ENCODE measurements at places on chromosomes 3 and 15.

DNA sequence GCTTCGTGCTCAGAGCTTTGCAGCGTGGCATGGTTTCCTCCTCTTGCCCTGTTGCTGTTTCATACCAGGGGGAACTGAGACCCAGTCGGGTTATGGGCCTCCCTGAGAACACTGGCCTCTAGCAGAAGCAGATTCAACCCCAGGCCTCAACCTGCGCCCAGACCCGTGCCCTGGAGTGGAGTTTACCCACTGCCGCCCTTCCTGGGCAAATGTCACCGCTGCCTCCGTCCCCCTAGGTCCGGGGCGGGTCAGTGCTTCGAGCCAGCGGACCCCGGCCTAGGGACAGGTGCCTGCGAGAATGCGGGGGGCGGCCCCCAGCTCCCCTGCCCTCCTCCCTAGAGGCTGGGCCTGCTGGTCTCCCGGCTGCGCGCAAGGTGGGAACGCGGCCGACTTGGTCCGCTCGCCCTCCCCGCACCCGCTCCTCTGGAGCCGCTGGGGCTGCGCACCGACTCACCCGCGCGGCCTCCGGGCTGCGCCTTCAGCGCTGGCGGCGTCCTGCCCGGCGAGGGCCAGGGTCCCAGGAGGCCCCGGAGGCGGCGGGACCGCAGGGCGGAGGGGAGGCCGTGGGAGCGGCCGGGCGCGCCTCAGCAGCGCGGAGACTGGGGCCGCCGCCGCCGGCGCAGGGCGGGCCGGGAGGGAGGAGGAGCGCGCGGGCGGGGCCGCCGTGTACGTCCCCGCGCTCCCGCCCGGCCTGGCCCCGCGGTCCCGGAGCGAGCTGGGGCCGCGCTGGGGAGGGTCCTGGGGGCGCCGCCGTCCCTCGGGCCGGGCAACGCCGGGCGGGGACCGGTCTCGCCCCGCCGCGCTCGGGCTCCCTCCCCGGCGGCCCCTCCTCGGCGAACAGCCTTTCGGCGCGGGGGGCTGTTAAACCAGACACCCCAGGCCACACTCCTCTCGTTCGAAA lies at the start of gene PIGZ:
TSS of gene PIGZ (minus strand) at position 601 of the 901 bp plus-strand sequence. CDS start 16,802 bp downstream, outside the sequence.
- DNase-seq: peak; percentile 41

- DNase-seq: no peak
Observed at GRCh38 chr3:142175478-142175877, 26.1 kb upstream of the TFDP2 start.

GRCh38 chr3:34534013-34534412 lies 735.6 kb downstream of the PDCD6IP start:
- DNase-seq: no peak

DNA sequence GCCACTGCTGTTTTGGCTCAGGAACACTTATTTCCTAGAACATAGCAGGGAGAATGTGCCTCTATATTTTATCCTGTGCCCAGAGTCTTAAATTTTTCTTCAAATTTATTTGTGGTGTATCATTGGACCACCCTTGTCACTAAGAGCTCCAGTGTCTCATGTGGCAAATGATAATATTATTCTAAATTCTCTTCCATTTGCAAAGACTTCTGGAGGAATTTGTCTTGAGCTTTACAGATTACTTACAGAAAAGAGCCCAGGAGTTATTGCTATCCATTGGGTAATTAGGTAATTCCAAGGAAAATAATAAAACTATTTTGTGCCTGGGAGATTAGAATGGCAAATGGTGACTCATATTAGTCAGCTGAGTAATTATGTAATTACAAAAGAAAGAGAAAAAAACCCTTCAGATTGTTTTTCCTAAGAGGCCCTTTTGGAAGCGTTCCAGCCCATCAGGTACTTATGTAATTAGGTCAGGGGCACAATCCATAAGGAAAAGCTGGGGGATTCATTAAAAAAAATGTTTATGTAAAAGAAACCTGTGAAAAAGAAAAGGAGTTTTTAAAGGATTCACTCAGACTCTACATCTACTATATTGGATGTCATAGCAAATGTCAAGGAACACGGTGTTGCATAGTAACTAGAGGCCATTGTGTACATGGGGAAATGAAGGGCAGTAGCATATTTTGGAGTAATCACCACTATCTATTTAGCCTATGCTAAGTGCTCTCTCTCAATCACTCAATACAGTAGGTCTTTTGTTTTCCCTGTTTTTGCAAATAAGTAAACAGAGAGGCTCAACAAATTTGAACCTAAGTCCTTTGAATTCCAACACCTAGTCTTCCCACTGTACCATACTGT lies 380.9 kb upstream of the RARB start:
- DNase-seq: no peak

DNA sequence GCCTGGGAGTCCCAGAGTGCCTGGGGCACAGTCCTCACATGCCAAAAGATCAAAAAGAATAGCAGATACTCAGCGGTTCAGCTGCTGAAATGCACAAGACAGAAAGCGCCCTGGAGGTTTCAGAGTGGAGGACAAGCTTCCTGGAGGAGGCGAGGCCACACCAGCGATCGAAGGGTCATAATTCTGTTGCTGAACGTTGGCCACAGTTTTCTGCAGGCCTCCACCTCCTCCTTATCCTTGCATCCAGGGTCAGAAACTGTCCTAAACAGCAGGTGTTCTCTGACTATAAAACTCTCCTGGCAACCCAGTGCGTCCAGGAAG lies 220.3 kb upstream of the LINGO1 start:
- no peak for DNase-seq

GRCh38 chr3:48739955-48740823 lies 23.2 kb upstream of the IP6K2 start:
- DNase-seq: peak; percentile 22

DNA sequence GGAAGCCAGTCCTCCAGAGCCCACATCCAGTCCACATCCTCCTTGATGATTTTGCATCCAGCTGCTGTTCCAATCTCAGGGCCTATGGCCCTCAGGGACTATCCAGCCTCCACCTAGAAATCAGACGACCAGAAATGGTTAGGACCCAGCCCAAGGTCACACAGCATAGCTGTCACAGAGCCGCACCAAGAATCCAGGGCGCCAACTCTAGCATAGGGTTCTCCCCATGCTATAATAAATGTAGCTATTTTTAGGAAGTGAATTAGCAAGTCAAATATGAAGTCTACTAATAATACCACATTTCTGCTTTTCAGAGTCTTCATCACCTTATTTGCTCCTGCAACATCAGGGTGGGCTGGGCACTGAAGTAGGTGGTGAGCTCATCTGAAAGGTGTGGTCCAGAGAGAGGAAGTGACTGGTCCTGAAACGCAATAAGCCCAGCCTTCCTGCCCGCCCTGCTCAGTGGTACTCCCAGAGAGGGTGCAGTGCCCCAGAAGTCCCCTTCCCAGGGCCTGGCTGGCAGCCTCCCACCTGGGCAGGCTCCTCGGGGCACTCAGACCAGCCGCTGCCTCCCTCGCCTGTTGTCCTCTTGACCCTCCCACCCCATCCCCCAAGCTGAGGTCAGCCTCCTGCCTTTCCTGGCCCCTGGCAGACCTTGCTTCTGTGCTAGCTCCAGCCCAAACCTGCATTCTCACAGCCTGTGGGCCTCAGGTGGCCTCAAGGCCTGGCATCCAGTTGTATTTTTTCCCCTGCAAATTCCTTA lies 17.6 kb upstream of the CYP11A1 start:
- no peak for DNase-seq

DNA sequence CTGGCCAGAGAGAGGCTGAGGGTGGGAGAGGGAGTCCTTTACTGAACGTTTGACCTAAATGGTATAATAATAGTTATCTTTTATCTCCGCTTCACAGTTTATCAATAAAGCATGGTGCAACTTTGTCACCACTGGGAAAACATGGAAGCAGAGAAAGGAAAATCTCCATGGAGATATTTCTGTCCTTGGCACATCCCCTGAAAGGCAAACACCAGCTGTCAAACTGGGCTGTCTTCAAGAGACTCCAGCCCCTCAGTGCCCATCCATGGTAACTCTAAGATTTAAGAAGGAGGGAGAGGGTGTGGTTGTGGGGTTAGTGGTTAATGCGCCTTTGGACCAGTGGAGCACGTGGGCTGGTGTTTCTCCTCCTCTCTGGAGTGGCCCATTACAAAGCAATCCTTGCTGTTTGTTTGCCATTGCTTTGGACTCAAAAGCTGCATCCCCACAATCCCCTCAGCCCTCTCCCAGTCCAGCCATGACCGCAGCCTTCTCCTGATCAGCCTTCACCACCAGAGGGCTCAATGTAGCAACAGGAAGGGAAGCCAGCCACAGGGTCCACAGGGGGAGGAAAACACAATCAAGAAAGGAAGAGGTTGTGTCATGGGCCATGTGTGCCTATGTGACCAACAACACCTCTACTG lies 38.2 kb upstream of the FAM174B start:
- DNase-seq: no peak

- no peak for DNase-seq
Observed at GRCh38 chr3:9214599-9214998, 34.8 kb downstream of the SRGAP3 start.

GRCh38 chr3:53583161-53583690 lies 88.8 kb downstream of the CACNA1D start:
- DNase-seq: no peak

DNA sequence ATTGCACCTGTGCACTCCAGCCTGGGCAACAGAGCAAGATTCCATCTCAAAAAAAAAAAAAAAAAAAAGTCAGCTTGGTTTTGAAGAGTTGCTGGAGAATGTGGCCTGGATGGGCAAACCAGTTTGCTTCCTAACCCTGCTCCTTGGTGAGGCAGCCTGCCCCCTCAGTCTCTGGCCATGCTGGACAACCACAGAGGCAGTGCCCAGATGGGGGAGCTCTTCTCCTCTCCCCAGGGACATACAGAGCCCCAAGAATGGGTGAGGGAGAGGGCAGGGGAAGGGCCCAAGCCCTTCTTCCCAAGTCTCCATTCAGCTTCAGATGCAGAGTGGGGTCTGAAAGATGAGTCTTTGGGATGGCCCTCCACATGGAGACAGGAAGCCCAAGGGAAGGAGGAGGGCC lies 27.9 kb downstream of the CD276 start:
- DNase-seq: no peak

DNA sequence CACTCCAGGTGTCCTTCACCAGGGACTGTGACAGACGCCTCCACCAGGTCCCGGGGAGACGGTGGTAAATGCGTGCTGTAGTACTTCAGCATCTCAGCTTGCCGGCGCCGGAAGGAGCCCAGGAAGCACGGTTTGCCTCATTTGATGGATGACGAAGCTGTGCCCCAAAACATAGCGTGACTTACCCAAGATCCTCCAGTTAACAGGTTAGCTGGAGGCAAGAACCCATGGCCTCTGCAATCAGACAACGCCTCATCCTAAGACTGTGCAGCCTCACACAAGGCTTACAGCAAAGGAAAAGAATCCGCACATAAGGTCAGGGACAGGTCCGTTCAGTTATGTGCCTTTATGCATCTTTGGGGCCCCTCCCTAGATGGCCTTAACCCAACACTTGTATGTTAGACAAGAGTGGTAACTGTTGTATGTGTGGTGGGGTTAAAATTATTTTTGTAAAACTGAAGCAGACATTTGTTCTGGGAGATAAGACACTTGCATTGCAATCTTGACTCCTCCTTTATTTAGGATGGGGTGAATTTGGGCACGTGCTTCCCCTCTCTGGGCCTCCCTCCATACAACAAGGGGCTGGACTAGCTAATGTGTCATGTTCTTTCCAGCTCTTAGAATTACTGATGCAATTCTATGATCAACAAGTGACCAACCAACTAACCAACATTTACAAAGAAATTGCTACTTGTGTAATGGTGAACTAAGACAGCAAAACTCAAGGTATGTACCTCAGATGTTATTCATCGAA lies 39.4 kb downstream of the VGLL4 start:
- DNase-seq: no peak

GRCh38 chr3:61414456-61414855 lies 146.9 kb upstream of the PTPRG start:
- no peak for DNase-seq

DNA sequence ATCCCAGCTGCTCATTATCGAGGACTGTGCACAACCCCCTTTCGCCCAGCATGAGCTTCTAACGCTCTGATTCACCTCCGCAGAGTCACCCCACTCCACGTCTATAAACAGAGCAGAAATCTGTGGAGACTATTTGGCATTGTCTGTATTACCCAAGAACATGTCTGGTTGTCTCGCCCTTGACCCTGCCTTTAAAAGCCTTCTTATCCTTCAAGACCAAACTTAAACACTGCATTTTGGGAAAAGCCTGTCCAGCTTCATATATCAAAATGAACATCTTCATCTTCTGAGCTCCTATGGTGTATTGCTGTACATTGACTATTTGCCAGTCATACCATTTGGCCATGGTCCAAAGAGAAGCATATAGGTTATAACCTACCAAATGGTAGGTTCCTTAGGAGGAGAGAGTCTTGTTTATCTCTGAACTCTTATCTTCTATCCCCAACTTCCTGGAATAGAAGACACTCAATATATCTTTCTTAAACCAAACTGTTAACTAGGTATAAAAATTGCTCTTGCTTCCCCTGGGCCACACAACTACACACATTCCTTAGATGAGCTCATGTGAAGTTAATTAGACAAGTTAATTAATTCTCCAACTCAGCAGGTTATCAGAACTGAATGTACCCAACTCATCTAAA lies 90.1 kb downstream of the FBN1 start:
- DNase-seq: no peak

- DNase-seq: no peak
Observed at GRCh38 chr3:28101705-28102104, 139.7 kb upstream of the CMC1 start.

DNA sequence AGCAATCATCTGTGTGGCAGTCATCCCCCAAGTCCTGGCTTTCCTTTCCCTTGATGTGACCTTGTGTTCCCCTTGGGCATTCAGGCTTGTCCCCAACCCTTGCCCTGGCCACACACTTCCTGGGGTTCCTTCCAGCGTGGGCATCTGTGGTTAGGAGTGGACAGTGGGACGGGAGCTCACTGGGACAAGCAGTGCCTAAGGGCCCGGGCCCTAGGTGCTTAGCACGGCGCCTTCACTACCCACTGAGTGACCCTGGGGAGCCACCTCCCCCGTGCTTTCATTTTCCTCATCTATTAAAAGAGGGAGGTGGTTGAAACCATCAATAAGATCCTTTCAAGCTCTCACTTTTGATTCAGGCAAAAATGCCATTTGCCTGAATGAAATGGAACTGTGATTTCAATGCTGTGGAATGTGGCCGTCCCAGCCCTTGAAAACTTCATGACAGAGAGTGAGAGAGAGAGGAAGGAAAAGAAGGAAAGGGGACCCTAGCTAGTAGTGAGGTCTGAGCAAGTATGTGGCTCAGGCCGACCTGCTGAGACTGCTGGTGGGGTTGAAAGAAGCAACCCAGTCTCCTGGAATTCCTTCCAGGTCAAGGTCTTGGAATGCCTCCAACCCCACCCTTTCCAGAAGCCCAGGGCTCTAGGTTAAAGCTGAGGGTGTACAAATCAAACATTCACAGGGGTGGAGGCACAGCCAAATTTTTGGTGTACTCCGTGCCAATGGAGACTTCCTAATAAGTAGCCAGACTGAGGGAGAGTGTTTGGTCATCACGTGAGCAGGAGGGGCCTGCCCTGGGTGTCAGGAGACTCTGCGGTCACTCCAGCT lies 302.9 kb downstream of the TLE3 start:
- DNase-seq: no peak

- no peak for DNase-seq
Observed at GRCh38 chr3:32009101-32009500, 27.6 kb downstream of the ZNF860 start.

- no peak for DNase-seq
Observed at GRCh38 chr3:61821823-61822251, 260.5 kb downstream of the PTPRG start.

Measured in stimulated activated CD4-positive, alpha-beta T cell treated with anti-CD3 and anti-CD28 coated beads, TNF-alpha, amount 100 ng/mL, for 4 hours (primary cell).